Smooth muscle cell of bladder (primary cell): ENCODE measurements at places on chromosomes 11 and 22. TPM values are rescaled to one million over a fixed set of nuclear protein-coding genes. Genes with fewer than 3 reads are reported as not detected.

The FXYD2 gene
- total RNA-seq: not detected in 2 replicates

The PTDSS2 gene
- total RNA-seq: 30.9 and 42.6 TPM in 2 replicates

The SHISAL1 gene
- total RNA-seq: 17.5 and 26.6 TPM in 2 replicates

The HEPHL1 gene
- total RNA-seq: 0.14 TPM in 1 of 2 replicates, not detected in the other

The OR52I2 gene
- total RNA-seq: not detected in 2 replicates

The OR8G5 gene
- not detected in 2 replicates for total RNA-seq

The IGSF22 gene
- total RNA-seq: under 0.01 TPM in 1 of 2 replicates, not detected in the other

The APOA4 gene
- total RNA-seq: not detected in 2 replicates
